Type B pancreatic cell (in vitro differentiated cells): ENCODE measurements at places on chromosomes 5 and 9. TPM values are rescaled to one million over a fixed set of nuclear protein-coding genes. Genes with fewer than 3 reads are reported as not detected.

Gene ANKRA2
- 23.2 and 26.0 TPM in 2 replicates for total RNA-seq

DNA sequence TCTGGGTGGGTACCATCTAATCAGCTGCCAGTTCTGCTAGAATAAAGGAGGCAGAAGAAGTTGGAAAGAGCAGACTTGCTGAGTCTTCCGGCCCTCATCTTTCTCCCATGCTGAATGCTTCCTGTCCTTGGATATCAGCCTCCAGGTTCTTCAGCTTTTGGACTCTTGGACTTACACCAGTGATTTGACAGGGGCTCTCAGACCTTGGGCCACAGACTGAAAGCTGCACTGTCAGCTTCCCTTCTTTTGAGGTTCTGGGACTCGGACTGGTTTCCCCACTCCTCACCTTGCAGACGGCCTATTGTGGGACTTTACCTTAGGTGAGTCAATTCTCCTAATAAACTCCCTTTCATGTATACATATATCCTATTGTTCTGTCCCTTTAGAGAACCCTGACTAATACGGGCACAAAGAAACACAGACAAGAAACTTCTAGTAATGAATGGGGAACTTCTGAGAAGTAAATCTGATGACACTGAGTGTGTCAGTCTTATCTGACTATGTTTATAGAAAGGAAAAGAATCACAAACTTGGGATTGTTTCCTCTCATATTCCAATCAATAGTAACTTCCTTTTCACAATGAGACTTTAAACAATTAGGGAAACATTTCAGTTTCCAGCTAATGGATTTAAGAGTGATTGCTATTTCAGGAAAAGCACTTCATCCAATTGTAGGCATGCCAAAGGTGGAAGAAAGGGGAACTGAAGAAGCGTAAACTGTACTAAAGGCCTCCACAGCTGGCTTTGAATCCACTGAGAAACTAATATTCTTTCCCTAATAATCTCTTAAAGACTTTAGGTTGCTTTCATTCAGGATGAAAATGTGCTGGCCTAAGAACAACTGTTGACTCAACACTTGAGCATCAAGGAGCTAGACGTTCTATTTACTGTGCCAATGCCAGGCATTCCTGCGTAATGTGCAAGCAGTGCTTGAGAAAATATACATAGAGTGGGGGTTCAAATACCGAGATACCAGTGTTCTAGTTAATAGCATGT is 127.9 kb upstream of the PTGER4 start:
- no peaks in the 10 kb centered on the region for H3K36me3 ChIP-seq
- no peaks in the 10 kb centered on the region for H3K27me3 ChIP-seq
- H3K4me3 ChIP-seq = no peak overlapping the region
- no peak for DNase-seq
- H3K4me1 ChIP-seq = peaks cover 11% of the 10 kb centered on the region
- no peak overlapping the region for H3K27ac ChIP-seq

GRCh38 chr9:18297056-18297841 is 176.7 kb upstream of the ADAMTSL1 start:
- no peak overlapping the region for H3K4me3 ChIP-seq
- H3K27me3 ChIP-seq = no peaks in the 10 kb centered on the region
- no peaks in the 10 kb centered on the region for H3K36me3 ChIP-seq
- peaks cover 23% of the 10 kb centered on the region for H3K4me1 ChIP-seq
- no peak for DNase-seq
- no peak overlapping the region for H3K27ac ChIP-seq

DNA sequence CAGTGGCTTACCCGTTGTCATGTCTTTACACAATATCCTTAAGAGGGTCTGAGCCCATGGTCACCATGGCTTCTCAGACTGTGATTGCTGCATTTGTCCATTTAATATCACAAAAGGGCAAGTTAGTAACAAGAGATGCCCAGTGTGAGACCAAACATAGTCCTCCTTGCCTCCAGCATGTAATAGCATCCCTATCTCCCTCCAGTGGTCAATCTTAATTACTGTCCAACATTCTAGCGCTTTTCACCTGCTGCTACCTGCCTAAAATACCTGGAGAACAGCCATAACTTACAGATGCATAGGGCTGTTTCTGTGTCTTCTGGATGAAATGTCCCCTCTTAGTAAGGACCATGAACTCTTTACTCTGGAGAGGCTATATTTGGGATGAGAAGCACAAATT is 267.2 kb upstream of the DAB2 start:
- no peaks in the 10 kb centered on the region for H3K36me3 ChIP-seq
- no peak overlapping the region for H3K4me3 ChIP-seq
- no peak overlapping the region for H3K27ac ChIP-seq
- no peaks in the 10 kb centered on the region for H3K27me3 ChIP-seq
- DNase-seq = no peak
